Astrocyte (in vitro differentiated cells and primary cell): ENCODE measurements at places on chromosomes 1 and 21.

DNA sequence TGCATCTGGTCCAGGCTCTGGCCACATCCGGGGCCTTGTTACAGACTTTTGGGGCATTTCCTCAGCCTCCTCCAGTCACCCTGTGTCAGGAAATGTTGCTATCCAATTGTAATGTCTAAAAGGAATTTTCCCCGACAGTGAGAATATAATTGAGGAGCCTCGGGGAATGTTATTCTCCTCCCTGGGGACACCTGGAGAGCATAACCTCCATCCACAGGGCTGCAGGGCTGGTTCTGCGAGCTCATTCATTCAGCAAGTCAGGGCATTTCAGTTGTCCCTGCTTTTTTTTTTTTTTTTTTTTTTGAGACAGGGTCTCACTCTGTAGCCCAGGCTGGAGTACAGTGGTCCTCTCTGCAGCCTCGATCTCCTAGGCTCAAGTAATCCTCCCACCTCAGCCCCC is 72.6 kb downstream of the MDM4 start:
- DNase-seq, result no peak
- no peak overlapping the region for H3K27ac ChIP-seq
- peaks cover 11% of the 10 kb centered on the region for H3K4me1 ChIP-seq
- H3K36me3 ChIP-seq, result no peaks in the 10 kb centered on the region

DNA sequence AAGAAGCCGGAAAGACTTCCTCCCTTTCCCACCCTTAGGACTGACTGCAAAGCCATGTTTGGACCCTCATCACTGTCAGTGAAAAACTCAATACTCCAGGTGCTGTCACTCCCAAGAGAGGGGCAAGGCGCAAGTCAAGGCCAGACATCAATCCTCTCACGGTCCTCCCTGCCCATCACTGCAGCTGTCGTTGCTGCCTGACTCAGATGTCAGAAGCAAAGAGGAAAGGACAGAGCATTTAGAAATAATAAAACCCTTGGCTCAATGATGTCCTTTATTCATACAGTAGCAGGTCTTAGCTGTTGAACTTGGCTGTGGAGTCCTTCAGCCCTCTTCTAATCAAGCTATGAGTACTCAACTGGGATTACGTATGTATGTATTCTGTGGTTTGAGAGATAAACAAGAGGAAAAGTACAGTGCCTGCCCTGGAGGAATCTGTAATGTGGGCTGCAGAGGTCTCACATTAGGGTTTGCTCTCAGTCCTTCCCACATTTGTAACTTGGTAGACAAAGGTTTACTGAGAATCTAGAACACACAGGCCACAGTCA is 13.5 kb downstream of the SUSD4 start:
- H3K27ac ChIP-seq, result no peak overlapping the region
- no peak overlapping the region for H3K4me3 ChIP-seq
- peak; percentile 36 for DNase-seq
- no peaks in the 10 kb centered on the region for H3K4me1 ChIP-seq
- no peaks in the 10 kb centered on the region for H3K36me3 ChIP-seq
- H3K27me3 ChIP-seq, result peaks cover 28% of the 10 kb centered on the region

DNA sequence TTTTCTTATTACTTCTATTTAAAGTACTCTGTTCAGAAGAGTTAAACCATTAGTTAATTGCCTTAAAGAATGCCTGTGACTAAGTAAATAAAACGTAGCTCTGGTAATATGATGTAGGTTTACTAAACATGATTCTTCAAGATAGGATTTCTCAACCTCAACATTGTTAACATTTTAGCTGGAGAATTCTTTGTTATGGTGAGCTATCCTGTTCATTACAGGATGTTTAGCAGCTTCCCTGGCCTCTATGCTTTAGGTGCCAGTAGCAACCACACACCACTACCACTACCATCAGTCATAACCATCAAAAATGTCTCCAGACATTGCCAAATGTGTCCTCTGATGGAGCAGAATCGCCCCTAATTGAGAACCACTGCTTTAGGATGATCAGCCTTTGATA is 10.7 kb downstream of the RPF1 start:
- no peaks in the 10 kb centered on the region for H3K4me1 ChIP-seq
- no peaks in the 10 kb centered on the region for H3K27me3 ChIP-seq
- H3K36me3 ChIP-seq, result peaks cover 33% of the 10 kb centered on the region
- no peak for DNase-seq

- DNase-seq, result peak; percentile 87
- peak overlapping the region; percentile 79 for H3K27ac ChIP-seq
- no peaks in the 10 kb centered on the region for H3K36me3 ChIP-seq
- no peak overlapping the region for H3K4me3 ChIP-seq
These were observed 115.2 kb downstream of the NGF start for GRCh38 chr1:115222616-115223402.

GRCh38 chr1:228062085-228062791 is 20.3 kb upstream of the ARF1 start:
- DNase-seq, result no peak
- no peak overlapping the region for H3K27ac ChIP-seq
- H3K36me3 ChIP-seq, result no peaks in the 10 kb centered on the region
- H3K4me1 ChIP-seq, result peaks cover 3% of the 10 kb centered on the region
- peaks cover 34% of the 10 kb centered on the region for H3K27me3 ChIP-seq

DNA sequence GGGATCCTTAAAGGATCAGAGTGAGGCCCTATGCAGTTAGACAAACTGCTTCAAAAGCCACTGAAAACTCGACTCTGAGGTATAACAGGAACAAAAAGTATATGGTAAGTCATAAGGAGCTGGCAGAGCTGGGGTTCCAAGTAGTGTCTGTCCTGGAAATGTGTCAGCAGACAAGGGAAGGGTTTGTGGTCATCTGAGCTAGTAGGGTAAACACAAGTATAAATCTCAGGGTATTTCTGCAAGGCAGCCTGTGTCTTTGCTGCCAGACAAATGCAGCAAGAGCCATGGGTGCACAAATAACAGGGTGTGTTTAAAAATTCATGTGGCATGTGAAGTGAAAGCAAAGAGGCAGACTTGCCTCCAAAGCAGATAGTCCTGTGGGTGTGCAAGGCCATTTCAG is 759.0 kb upstream of the ADAMTS5 start:
- no peak for DNase-seq
- no peaks in the 10 kb centered on the region for H3K4me1 ChIP-seq
- H3K4me3 ChIP-seq, result no peak overlapping the region
- H3K27me3 ChIP-seq, result no peaks in the 10 kb centered on the region
- H3K36me3 ChIP-seq, result no peaks in the 10 kb centered on the region
- H3K27ac ChIP-seq, result no peak overlapping the region

- no peaks in the 10 kb centered on the region for H3K4me1 ChIP-seq
- DNase-seq, result no peak
- H3K27ac ChIP-seq, result no peak overlapping the region
- no peaks in the 10 kb centered on the region for H3K27me3 ChIP-seq
These were observed 64.1 kb upstream of the RNPC3 start for GRCh38 chr1:103461161-103462105.

GRCh38 chr1:226635456-226635941 is 86.9 kb downstream of the STUM start:
- DNase-seq, result no peak
- no peaks in the 10 kb centered on the region for H3K4me1 ChIP-seq
- no peaks in the 10 kb centered on the region for H3K36me3 ChIP-seq
- no peak overlapping the region for H3K4me3 ChIP-seq

DNA sequence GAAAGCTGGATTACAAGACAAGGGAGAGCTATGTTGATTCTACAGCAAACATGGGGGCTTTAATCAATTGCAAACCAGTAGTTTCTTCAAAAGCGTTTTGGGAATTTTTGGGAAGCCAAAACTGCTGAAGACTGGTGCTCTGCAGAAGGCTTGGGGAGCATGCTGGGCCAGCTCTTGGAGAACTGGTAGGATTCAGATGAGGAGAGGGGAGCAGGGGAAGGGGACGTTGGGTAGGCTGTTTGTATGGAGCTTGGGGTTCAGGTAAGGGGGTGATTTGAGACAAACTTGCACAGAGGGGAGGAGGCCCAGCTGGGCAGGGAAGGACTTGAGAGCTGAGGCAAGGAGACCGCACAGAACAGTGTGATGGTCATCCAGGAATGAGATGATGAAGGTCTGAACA is 2.6 kb upstream of the MYOG start:
- H3K4me3 ChIP-seq, result no peak overlapping the region
- no peaks in the 10 kb centered on the region for H3K4me1 ChIP-seq
- H3K27ac ChIP-seq, result no peak overlapping the region
- no peak for DNase-seq

- peaks cover 31% of the 10 kb centered on the region for H3K4me1 ChIP-seq
- H3K36me3 ChIP-seq, result no peaks in the 10 kb centered on the region
- peak overlapping the region; percentile 71 for H3K4me3 ChIP-seq
These were observed 1.0 kb downstream of the GATAD2B start for GRCh38 chr1:153921803-153922075.

GRCh38 chr1:10664251-10664650 is 132.2 kb downstream of the CASZ1 start:
- no peaks in the 10 kb centered on the region for H3K27me3 ChIP-seq
- no peak for DNase-seq
- H3K27ac ChIP-seq, result no peak overlapping the region
- H3K4me3 ChIP-seq, result no peak overlapping the region

GRCh38 chr1:181257117-181257516 is 168.6 kb downstream of the IER5 start:
- DNase-seq, result no peak
- H3K4me1 ChIP-seq, result peaks cover 4% of the 10 kb centered on the region
- H3K27ac ChIP-seq, result no peak overlapping the region

- no peaks in the 10 kb centered on the region for H3K4me1 ChIP-seq
- peak; percentile 29 for DNase-seq
- H3K4me3 ChIP-seq, result no peak overlapping the region
- no peaks in the 10 kb centered on the region for H3K36me3 ChIP-seq
- no peak overlapping the region for H3K27ac ChIP-seq
- peaks cover 5% of the 10 kb centered on the region for H3K27me3 ChIP-seq
These were observed 164.2 kb downstream of the CACNA1E start for GRCh38 chr1:181647314-181648035.

DNA sequence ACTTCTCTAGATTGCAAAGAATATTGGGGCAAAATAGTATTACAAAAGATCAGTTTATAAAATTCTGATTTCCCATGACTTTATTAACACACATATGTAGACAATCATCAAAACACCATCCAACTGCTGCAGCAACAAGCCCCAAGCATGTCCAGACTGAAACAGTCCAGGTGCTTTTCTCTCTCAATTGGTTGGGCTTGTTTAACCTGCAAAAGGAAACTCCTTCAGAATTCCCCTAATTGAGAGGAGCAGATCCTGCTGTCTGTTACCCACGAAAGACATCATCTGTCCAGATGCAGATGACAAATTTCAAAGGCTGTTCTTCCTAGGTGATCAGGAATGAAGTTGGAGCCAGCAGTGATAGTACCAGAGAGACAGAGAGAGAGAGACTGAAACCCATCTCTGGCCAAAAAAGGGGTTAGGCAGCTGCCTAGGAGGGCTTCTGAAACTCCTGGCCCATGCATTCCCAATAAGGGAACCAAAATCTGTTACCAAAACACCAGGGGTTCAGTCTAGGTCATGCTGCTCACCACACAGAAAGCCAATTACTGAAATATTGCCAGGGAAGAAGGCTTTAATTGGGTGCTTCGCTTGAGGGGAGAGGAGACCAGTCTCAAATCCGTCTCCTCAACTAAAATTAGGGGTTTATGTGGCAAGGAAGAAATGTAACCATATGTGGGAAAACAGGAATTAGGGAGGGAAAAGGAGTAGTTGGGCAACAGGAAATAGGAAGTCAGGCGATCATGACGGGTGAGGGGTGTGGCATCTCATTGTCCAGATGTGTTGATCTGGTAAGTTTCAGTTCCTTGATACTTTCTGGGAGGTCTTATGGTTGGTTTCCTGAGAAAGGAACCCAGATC is 34.7 kb upstream of the RGL1 start:
- no peak overlapping the region for H3K27ac ChIP-seq
- DNase-seq, result no peak
- no peaks in the 10 kb centered on the region for H3K36me3 ChIP-seq
- H3K4me1 ChIP-seq, result no peaks in the 10 kb centered on the region
